ENCODE measurements at places on chromosomes 5 and 9. TPM values are rescaled to one million over a fixed set of nuclear protein-coding genes. Genes with fewer than 3 reads are reported as not detected.

The EIF4E1B gene
- not detected for total RNA-seq

The ARHGEF28 gene
- 74.8 TPM for total RNA-seq

The PAIP1 gene
- total RNA-seq = 85.5 TPM

The CEL gene
- total RNA-seq = 0.07 TPM

The VCAN gene
- 1.4 TPM for total RNA-seq

The IRX2 gene
- total RNA-seq = not detected

The PCDHGA11 gene
- 8.7 TPM for total RNA-seq

The C9 gene
- 0.25 TPM for total RNA-seq

The SOWAHA gene
- not detected for total RNA-seq

The AIF1L gene
- 64.6 TPM for total RNA-seq

The CSF1R gene
- not detected for total RNA-seq

The PCDHGB3 gene
- 1.3 TPM for total RNA-seq

The SLC34A1 gene
- total RNA-seq = not detected

The RANBP3L gene
- total RNA-seq = not detected

The SLC27A6 gene
- total RNA-seq = not detected

The SPATA31C1 gene
- not detected for total RNA-seq

The LHX6 gene
- 0.14 TPM for total RNA-seq

DNA sequence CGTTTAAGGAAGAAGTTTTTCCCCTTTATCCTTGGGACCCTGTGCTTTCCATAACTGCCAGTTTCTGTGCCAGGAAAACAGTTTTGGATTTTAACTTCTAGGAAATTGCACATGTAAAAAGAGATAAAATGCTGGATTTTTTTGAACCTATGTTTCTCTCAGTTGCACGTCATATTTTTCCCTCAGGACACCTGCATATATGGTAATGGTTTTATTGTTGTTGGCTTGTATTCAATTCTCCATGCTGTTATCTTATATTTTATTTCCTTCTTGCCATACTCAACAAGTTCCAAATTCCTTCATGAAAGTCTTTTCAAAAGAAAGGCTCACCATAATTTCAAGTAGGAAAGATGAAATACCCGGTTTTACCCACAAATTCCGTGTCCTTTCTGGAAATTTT, 7.9 kb upstream of the ADAMTSL1 start:
- DNase-seq = peak; percentile 45

DNA sequence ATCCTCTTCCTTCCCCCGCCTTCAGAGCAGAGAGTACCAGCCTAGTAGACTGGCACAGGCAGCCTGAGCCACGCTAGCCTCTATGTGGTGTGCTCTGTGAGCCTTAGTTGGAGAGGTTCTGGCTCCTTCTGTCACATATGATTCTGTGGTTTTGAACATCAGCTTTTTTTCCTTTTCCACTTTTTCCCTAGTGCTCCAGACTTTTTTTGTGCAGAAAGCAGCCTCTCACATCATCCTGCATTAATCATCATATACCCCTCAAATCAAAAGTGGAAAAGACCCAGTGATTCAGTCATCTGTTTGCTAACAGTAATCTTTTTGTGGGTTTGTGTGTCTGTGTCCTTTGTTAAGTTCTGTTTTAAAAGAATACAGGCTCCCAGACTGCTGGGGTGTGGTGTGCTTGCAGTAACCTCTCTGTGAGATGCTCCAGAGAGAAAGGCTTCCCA, 663.9 kb upstream of the RGMB start:
- DNase-seq = no peak

DNA sequence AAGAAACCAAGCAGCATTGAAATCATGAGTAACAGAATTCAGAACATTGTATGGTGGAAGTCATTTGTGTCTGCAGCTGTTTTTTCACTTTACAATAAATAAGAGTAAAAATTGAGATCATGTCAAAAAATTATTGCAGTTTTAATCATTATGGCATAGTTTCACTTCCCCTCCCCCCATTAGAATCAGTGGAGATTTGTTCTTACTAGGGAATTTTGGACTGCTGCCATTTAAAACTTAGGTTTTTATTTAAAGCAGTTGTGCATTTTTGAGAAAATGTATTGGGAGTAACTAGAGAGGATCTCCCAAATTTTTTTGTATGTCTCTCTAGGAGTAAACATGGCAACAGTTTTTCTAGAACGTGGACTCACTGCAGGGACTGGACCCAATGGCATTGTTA, 20.4 kb downstream of the GTF3C4 start:
- DNase-seq = no peak

- no peak for DNase-seq
Measured at GRCh38 chr9:1455766-1456165, 405.6 kb downstream of the DMRT2 start.

GRCh38 chr5:82854956-82855355, 222.2 kb downstream of the TMEM167A start:
- no peak for DNase-seq

GRCh38 chr9:135811801-135812200, 95.5 kb downstream of the CAMSAP1 start:
- no peak for DNase-seq

GRCh38 chr9:122183501-122183900, 23.8 kb downstream of the MORN5 start:
- no peak for DNase-seq

DNA sequence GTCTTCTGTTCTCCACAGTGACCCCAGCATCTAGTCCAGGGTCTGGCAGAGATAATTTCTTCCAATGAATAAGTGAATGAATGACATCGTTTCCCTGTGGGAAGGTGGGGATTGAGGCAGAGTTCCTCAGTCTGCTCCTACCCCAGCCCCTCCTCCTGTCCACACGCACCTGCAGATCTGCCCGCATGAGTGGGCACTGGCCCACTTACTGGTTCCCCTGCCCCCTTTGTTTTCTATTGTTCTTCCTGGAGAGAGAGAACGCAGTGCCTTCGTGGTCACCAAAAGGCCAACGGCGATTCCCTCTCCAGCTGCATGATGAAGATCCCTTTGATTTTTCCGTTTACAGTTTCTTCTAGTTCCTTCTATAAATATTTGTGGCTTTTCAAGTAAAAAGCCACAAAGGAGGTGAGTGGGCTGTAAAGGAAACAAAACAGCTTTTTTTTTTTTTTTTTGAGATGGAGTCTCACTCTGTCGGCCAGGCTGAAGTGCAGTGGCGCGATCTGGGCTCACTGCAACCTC, 5.8 kb upstream of the FPGS start:
- no peak for DNase-seq

GRCh38 chr5:169550227-169550626, 33.3 kb upstream of the SPDL1 start:
- DNase-seq = no peak

DNA sequence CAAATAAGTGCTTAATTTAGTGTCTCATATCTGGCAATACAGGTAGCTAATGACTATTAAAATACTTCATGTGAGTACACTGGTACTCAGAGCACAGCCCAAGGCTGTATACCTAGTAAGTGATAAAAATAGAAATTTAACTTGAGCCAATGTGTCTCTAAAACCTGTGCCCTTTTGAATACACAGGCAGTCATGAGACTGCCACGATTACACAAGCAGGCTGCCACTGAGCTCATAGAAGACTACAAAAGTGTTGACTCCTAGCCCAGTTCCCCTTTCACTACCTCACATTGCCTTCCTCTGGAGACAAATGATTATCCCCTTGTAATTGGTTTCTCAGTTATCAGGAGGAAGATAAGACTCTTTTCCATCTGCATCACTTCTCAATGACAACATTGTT, 66.3 kb upstream of the PAPPA start:
- no peak for DNase-seq

DNA sequence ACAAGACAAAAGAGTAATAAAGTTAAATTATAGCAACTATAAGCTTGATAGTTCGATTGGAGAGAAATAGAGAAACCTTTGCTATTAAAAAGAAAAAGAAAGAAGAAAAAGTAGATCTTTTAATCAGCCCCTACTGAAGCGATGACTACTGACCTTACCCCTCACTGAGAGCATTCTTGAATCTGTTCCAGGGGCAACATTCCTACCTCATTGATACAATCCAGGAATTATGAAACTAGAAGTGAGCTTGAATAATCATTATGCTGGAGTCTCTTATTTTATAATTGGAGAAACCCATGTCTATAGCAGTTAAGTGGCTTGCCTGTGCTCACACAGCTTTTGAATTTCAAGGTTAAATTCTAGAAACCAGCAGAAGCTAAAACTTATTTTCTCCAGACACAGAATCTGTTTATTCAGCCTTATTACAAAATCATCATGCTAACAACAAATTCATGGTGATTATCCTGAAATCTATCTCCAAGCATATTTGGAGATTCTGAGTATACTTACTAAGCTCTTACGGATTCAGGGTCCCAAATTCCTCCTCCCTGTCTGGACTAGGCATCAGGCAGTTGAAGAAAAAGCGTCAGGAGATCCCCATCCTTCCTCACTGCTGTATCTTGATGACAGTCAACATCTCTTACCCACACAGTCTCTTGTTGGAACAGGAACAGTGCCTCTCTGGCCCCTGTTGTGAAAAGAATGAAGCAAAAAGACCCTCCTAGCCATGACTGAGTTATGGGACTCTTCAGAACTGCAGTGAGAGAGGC, 547.6 kb upstream of the WWC1 start:
- DNase-seq = no peak

- no peak for DNase-seq
Measured at GRCh38 chr5:22835686-22836085, 17.5 kb downstream of the CDH12 start.

DNA sequence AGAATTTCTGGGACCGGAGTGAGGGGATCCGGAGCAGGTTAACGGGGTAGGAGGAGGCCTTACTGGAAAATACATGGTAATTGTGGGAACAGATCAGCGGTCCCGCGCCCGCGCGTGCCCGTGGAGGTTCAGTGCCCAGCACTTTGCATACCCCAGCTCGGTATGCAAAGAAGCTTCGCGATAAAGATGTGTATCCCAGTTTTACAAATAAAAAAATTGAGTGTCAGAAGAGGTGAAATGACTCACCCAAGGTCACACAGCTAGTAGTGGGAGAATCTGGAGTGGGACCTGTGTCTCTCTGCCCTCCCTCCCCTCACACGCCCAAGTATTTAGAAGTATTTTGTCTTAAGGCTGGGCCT, 967 bp downstream of the NEURL1B start:
- no peak for DNase-seq

GRCh38 chr9:73170185-73170957, 18.7 kb downstream of the ANXA1 start:
- no peak for DNase-seq

GRCh38 chr9:17648516-17648915, 69.7 kb downstream of the SH3GL2 start:
- DNase-seq = peak; percentile 36

DNA sequence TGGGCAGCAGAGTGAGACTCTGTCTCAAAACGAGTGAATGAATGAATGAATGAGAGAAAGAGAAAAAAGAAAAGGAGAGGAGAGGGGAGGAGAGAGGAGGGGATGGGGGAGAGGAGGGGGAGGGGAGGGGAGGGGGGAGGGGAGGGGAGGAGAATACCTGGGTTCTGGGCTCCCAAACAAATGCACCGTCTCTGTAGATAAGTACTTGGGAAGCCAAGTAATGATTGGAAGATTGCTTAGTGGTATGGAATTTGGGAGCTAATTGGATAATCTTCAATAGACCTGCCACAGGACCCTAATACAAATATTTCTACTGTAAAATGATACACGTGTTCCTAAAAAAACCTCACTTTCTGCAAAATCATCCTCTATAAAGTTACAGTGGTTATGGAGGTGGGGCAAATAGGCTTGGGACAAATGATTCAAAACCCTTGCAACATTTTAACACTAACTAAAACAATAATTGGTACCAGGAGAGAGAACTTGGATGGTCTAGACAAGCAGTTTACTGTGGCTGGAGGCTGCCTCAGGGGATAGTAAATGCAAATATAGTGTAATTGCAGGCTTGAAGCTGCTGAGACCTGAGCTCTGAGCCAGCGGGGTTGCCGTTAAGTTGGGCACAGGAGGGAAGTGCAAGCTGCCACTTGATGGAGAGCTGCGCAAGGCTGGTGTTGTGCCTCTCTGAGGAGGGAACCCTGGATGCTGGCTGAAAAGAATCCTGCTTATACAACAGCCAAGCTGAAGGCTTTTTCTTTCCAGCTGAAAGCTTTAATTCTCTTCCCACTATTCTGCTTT, 3.5 kb downstream of the HEMGN start:
- no peak for DNase-seq

GRCh38 chr9:127360250-127360649, 36.7 kb upstream of the SLC2A8 start:
- DNase-seq = no peak

- DNase-seq = no peak
Measured at GRCh38 chr5:87844449-87844848, 424.2 kb downstream of the TMEM161B start.

DNA sequence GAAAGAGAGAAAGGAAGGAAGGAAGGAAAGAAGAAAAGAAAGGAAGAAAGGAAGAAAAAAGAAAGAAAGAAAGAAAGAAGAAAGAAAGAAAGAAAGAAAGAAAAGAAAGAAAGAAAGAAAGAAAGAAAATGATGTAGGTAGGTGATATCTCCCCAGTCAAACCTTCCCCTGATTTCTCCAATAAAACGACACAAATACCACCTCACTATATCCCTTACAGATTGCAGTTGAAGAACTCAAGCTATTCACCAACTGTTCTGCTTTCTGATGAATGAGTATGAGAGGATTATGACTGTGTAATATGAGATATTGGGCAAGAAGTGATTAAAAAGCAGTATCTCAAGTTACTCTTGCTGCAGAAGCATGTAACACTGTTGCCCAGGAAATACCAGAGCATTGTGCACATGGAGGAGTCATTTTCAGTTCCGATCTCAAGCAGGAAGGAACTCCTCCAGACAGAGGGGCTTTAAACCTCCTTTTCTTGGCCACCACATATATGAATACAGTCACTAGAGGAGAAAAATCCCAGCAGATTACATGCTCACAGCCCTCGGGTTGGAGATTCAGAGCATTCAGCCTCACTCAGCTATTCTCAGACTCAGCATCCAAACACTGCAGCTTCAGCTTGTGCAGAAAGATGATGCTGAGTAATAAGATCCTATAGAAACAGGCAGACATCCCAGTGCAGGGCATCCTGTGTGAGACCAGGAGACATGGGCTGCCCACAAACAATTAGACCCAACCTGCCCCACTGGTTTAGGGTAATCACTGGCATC, 61.4 kb downstream of the UGCG start:
- DNase-seq = peak; percentile 93

GRCh38 chr9:87527211-87527916, 29.7 kb downstream of the DAPK1 start:
- DNase-seq = no peak

GRCh38 chr9:130072515-130073235, 19.0 kb downstream of the GPR107 start:
- DNase-seq = no peak

DNA sequence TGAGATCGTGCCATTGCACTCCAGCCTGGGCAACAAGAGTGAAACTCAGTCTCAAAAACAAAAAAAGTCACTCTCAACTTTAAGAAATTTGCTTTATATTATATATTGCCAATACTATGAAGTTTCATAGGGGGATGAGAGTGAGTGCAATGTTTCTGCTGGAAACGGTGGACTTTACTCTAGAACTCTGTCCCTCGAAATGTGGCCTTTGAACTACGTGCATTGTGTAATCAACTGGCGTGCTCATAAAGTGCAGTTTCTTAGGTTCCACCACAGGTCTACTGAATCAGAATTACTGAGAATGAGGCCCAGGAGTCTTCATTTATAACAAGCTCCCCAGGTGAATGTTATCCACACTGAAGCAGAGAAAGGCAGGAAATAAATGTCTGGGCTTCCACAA, 24.1 kb downstream of the OR2K2 start:
- DNase-seq = no peak
